ENCODE measurements at places on chromosomes 12 and 14.

- DNase-seq = no peak
- no peaks in the 10 kb centered on the region for H3K27me3 ChIP-seq
- no peaks in the 10 kb centered on the region for H3K36me3 ChIP-seq
- H3K4me1 ChIP-seq = no peaks in the 10 kb centered on the region
These were observed 131.0 kb upstream of the EEA1 start for GRCh38 chr12:93059925-93060665.

GRCh38 chr14:22131749-22132476 lies 457.1 kb downstream of the DAD1 start:
- no peaks in the 10 kb centered on the region for H3K4me1 ChIP-seq
- no peak overlapping the region for H3K27ac ChIP-seq
- no peaks in the 10 kb centered on the region for H3K36me3 ChIP-seq
- DNase-seq = no peak
- no peak overlapping the region for H3K4me3 ChIP-seq

GRCh38 chr14:93655078-93655750 lies 133.1 kb downstream of the PRIMA1 start:
- H3K4me3 ChIP-seq = no peak overlapping the region
- H3K27ac ChIP-seq = no peak overlapping the region
- peaks cover 15% of the 10 kb centered on the region for H3K4me1 ChIP-seq
- no peak for DNase-seq

GRCh38 chr12:113171543-113171942 lies 13.7 kb downstream of the DDX54 start:
- H3K4me1 ChIP-seq = no peaks in the 10 kb centered on the region
- no peaks in the 10 kb centered on the region for H3K27me3 ChIP-seq
- H3K36me3 ChIP-seq = peaks cover 100% of the 10 kb centered on the region

GRCh38 chr14:102873546-102874061 lies 48.9 kb upstream of the AMN start:
- no peak overlapping the region for H3K27ac ChIP-seq
- DNase-seq = no peak
- H3K27me3 ChIP-seq = no peaks in the 10 kb centered on the region
- H3K4me3 ChIP-seq = no peak overlapping the region
- H3K36me3 ChIP-seq = peaks cover 7% of the 10 kb centered on the region
- H3K4me1 ChIP-seq = no peaks in the 10 kb centered on the region

GRCh38 chr12:132723764-132724140 lies 13.1 kb downstream of the PGAM5 start:
- H3K27me3 ChIP-seq = no peaks in the 10 kb centered on the region
- no peak overlapping the region for H3K4me3 ChIP-seq
- no peaks in the 10 kb centered on the region for H3K4me1 ChIP-seq
- H3K36me3 ChIP-seq = peaks cover 100% of the 10 kb centered on the region
- no peak for DNase-seq

GRCh38 chr12:15603474-15604085 lies 185.6 kb downstream of the EPS8 start:
- H3K4me1 ChIP-seq = peaks cover 14% of the 10 kb centered on the region
- no peaks in the 10 kb centered on the region for H3K27me3 ChIP-seq
- no peak overlapping the region for H3K4me3 ChIP-seq
- no peaks in the 10 kb centered on the region for H3K36me3 ChIP-seq

GRCh38 chr14:89309670-89310177 lies 107.3 kb downstream of the FOXN3 start:
- H3K4me3 ChIP-seq = no peak overlapping the region
- no peak for DNase-seq
- H3K36me3 ChIP-seq = no peaks in the 10 kb centered on the region

GRCh38 chr12:84124211-84124610 lies 788.4 kb downstream of the SLC6A15 start:
- H3K27ac ChIP-seq = no peak overlapping the region
- H3K36me3 ChIP-seq = no peaks in the 10 kb centered on the region
- H3K4me3 ChIP-seq = no peak overlapping the region
- no peak for DNase-seq

- H3K36me3 ChIP-seq = peaks cover 95% of the 10 kb centered on the region
- H3K4me3 ChIP-seq = no peak overlapping the region
- H3K4me1 ChIP-seq = no peaks in the 10 kb centered on the region
- DNase-seq = no peak
- no peak overlapping the region for H3K27ac ChIP-seq
These were observed 1.5 kb upstream of the NOXRED1 start for GRCh38 chr14:77424862-77425261.

Measured in tibial nerve (tissue), 4 donors.